ENCODE measurements at places on chromosomes 1 and 21. TPM values are rescaled to one million over a fixed set of nuclear protein-coding genes. Genes with fewer than 3 reads are reported as not detected.

MRPL39 gene
- total RNA-seq = 35.8 TPM

SPRR2F gene
- not detected for total RNA-seq

KRTAP12-2 gene
- total RNA-seq = not detected

BCAR3 gene
- 77.8 TPM for total RNA-seq
